ENCODE measurements at places on chromosomes 4 and X.

DNA sequence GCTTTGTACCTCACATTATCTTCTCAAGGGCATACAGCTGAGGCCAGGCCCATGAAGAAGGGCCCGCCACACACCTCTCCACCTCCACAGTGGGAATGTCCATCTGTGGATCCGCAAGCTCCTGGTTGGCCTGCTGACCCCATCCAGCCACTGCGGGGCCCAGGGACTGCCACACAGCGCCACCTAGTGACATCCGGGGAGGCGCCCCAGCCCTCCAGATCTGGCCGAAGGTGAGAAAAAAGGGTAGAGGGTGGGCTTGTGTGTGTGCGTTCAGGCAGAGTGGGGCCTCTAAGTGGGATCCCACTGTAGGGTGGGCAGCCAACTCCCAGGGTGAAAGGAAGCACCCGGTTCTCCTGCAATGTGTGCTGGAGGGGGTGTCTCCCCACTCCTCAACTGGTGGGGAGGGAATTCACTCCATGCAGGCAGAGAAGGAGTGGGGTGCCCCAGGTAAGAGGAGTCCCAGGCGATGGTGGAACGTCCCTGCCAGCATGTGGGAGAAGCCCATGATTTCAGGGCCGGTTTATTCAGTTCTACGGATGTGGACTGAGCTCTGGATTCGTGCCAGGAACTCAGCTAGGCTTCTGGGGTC is 117.3 kb downstream of the ENPP6 start:
- no peak for DNase-seq

DNA sequence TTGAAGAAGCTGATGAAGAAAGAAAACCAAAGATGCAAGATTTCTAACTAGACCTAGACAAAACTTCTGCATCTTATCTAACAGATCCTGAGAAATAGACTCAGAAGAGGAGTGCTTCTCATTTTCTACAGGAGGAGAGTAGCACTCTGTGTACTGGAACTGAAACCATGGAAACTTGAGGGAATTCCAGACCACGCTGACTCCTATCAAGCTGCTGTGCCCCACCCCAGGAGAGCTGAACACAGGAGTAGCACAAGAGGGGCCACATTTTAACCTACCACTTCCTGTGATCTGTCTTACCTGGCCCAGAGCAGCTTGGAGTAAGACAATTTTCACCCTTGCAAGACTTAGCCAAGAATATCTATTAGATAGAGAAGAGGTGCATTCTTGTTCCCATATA is 248.9 kb downstream of the SCFD2 start:
- no peak for DNase-seq

GRCh38 chr4:126267689-126268088 is 952.9 kb downstream of the FAT4 start:
- no peak for DNase-seq

- DNase-seq = no peak
Observed at GRCh38 chrX:155962906-155963305, 34.6 kb upstream of the IL9R start.

DNA sequence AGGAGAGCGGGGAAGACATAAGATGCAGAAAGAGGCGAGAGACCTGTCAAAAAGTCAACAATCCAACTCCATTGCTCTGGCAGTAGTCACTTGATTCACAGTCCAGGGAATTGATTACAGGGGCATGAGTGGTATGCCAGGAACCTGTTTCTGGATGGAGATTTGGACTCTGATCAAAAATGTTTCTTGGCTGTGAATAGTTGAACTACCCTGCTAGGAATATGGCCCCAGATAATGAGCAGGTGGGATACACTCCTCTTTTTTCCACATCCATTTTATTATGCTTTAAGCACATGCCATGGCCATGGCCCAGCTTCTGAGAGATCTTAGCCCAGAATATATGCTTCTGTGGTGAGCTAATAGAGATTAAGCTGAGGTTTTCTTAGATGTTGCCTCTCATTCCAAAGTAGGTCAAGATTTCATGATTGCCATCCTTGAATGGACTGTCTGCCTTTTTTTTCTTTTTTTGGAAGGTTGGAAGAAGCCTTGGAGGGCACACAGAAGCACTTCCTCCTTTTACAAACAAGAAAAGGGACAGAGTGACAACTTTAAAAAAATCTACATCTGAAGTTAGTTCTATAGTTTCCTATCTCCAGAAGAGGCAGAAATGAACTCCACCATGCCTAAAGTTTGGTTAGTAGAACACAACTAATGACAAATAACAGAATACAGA is 121.9 kb downstream of the KIT start:
- DNase-seq = no peak

DNA sequence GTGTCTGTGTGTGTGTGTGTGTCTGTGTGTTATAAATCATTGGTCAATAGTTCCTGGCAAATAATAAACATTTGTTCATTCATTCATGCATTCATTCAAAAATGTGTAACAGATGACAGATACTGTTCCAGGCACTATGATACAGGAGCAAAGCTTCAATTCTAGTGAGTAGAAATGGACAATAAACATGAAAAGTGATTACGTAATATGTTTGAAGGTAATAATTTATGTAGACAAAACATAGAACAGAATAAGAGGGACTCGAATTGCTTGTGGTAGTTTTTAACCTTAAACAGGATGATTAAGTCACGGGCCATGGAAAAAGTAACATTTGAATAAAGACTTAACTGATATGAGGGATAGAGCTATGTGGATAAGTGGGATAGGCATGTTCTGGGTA is 90.1 kb upstream of the MAGEC2 start:
- DNase-seq = no peak

DNA sequence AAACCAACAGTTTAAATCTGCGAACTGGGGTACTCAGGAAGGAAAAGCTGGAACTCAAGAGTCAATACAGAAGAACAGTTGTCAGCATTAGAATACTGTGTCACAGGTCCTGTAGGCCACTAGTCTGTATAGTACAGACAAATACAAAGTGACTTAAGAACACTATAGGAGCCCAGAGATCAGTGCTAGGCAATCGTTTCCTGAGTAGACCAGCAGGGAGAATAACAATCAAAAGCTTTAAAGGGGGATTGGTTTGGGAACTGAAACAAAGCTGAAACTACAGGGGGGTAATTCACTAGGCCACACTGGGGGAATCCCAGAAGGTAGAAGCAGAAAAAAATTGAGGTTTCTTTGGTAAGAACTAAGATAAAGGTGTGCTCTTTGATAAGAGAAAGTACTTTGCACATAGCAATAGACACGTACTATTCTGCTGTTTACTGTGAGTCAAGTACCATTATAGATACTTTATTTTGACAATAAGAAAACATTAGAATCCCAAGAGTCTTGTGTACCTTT is 339.7 kb downstream of the PCDH19 start:
- no peak for DNase-seq

DNA sequence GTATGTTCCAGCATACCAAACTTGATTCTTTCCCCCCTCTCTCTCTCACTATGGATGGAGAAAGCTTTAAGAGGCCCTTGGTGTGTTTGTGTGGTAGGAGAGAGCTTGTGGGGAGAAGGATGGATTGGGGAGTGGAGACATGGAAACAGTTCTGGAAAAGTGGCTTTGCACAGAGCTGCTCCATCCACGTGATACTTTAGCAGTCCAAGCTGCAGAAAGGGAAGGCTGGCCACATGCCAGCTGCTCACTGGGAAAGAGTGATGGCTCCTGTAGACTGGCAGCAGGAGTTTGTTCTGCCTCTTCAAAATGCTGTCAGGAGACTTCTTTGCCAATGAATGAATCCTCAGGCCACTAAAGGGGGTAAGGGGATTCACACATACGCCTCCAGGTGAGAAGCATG is 21.7 kb upstream of the SEC24B start:
- DNase-seq = no peak

DNA sequence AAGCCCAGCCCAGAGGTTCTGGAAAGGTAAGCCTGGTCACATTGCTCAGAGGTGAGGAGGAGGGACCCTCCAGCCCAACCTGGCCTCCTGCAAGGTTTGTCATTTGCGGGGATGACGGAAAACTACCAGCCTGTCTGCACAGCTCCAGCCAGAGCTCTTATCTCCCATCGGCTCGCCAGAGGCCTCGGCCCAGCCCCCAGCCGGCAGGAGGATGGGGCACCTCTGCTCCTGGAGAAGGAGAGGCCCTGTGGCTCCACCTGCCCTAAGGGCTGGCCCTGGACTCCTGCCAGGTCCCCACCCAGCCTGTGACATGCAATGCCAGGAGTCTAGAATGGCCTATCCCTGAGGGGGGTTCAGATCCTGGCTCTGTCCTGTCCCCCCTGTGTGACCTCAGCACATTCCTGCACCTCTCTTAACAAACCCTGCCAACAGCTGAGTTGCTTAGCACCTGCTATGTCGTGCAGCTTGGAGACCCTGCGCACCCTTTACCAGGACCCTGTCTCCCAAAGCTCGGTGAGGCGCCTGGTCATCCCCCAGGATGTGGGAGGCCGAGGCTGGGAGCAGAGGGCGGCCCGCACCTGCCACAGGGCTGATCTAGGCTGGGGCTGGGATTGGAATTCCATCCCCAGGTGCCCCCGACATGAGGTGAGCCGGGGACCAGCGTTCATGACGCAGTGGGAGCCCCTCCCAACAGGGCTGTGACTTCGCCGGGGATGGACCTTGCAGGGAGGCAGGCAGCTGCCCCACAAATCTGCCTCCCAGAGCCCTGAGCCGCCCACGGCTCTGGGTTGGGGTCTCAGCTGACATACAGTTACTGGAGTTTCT is 14.4 kb downstream of the ADRA2C start:
- DNase-seq = no peak

GRCh38 chr4:114659386-114660008 is 60.9 kb downstream of the UGT8 start:
- peak; percentile 67 for DNase-seq

DNA sequence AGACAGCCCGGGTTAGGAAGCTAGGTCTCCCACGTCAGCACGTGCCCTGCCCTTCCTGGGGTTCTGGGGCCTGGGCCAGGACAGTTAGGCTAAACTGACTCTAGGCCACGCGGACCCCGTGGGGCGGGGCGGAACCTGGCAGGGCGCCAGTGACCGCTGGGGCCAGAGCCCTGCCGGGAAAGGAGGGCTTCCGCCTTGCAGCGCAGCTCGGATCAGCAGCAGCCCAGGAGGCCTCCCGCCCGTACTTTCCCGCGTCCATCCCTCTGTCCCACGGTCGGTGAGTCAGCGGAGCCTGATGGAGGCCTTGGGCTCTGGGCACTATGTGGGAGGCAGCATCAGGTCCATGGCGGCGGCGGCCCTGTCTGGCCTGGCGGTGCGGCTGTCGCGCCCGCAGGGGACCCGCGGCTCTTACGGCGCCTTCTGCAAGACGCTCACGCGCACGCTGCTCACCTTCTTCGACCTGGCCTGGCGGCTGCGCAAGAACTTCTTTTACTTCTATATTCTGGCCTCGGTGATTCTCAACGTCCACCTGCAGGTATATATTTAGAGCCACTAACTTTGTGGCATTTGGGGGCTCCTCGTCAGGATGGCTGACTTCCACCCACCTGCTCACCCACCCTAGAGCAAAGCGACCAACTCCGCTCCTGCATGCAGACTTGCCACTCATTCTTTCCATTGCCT is at the start of gene SMIM10:
Gene SMIM10, plus strand, starts transcription at position 191 of the 681 bp plus-strand sequence. Its CDS starts 105 bp downstream, at position 296.
- peak; percentile 20 for DNase-seq

DNA sequence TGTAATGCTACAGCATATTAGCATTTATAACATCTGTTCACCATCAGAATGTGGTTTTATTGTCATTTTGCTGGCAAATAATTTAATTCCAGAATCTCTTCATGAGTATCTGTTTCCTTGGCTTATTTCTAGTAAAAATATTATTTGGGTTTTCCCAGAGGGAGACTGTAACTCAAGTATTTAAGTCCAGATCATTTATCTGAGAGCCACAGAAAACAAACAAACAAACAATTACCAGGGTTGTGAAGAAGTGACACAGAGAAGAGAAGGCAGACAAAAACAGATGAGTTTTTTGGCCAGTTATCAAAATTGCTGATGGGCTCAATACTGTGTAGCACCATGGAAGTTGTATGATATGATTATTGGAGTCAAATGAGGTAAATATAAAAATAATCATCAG is 515.1 kb downstream of the TECRL start:
- no peak for DNase-seq

All from A172 (cell line).